ENCODE measurements at places on chromosomes 5 and 9.

- no peak for DNase-seq
Measured at GRCh38 chr5:1516615-1517601, 6.9 kb downstream of the LPCAT1 start.

GRCh38 chr5:40619421-40619820 lies 60.3 kb upstream of the PTGER4 start:
- no peak for DNase-seq

DNA sequence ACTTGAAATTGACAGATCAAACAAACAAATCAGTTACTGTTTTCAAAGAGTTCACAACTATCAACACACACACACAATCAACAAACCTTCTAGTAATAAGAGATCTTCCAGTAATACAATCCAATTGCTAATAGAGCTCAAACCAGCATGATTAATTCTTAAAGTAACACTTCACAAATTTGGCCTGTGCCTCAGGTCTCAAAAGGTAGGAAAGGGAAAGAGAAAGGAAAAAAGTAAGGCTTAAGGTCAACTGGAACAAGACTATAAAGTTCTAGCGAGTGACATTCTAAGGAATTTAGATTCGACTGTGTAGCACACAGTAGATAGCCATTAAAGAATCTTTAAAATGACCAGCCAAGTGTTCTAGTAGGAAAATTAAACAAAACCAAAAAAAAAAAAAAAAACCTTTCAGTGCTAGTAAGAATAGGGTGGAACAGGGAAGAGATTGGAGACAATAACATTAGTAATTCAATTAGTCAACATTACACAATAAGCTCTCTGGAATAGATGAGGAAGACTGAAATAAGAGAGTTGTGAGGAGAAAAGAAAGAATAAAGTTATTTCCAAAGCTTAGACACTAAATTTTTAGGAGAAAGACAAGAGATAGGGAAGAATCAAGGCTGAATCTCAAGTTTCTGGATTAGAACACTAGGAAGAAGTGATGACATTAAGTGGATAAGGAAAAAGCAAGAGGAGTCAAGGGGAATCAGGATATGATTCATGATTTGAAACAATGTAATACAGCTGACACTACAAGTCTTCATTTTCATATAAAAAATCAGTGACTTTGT lies 86.1 kb downstream of the FBXL17 start:
- no peak for DNase-seq

- no peak for DNase-seq
Measured at GRCh38 chr5:499233-500209, 24.7 kb downstream of the SLC9A3 start.

GRCh38 chr5:69001627-69002026 lies 92.2 kb upstream of the SLC30A5 start:
- no peak for DNase-seq

DNA sequence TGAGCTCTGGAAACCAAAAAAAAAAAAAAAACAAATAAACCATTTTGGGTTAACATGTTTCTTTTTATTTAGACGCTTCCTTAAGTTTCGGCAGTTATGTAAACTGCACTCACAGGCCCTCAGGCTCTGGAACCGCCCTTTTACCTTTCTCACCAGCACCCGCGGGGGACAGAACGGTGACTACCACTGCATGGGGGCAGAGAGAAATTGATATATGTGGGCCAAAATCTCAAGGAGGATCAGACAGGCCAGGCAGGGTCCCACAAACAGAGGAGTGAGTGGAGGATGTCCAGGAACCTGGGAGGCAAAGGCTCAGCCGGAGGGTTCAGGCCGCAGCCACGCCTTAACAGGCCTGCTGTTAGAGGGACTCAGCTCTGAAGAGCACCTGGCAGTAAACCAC lies 54.4 kb downstream of the IRX2 start:
- no peak for DNase-seq

DNA sequence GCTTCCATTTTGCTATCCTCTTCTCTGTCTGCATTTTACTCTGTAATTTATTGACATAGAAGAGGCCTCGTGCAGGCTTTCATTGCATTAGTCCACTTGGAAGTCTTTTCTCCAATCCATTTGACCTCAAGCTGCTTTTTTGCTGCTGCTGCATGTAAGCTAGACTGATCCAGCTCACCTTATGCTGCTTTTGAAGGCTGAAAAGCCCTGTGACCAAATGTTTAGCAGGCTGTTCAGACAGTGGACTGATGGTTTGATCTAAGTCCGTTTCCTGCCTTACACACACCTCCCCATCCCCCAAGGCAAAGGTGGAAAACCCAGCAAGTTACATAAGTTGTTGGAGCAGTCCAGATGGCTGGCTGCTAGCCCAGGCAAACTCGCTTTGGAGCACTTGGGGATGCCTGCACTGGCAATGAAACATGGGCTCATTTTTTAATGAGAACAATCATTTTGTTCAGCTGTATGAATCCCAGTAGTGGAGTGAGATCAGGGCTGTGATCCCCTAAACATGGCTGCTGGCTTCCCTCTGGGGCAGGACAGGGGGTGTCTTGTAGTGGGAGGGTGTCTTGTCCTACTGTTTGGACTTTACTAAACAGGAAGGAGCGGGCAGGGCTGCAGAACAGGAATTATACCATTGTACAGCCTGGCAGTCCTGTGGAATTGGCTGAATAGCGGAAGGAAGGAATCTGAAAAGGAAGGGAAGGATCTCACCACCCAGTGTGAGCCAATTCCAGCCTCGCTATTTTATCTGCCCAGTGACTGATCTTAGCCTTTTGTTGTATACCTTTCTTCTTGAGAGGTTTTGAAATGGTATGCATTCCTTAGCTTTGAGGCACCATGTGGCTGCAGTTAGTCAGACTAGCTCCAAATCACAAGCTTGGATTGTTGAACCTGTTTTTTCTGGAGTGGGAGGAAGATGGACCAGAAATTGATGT lies 212.0 kb downstream of the ARHGAP26 start:
- peak; percentile 94 for DNase-seq

DNA sequence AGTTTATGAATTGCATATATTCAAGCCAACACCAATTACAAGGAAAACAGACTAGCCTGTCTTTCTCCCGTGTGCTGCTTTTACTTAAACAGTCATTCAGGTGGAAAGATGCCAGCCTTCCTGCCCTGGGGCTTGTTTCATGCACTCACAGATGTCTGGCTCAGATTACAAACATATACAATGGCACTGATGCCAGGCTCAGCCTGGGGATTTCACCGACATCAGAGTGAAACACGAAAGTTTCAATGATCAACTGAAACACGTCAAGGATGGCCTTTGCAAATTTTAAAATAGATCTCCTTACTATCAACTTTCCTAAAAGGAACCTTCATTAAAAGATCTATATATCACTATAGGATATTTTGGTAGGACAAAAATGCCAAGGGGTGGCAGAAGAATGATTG lies 1576.5 kb downstream of the EFNA5 start:
- DNase-seq, result peak; percentile 87
